ENCODE measurements at places on chromosomes 3 and 15.

DNA sequence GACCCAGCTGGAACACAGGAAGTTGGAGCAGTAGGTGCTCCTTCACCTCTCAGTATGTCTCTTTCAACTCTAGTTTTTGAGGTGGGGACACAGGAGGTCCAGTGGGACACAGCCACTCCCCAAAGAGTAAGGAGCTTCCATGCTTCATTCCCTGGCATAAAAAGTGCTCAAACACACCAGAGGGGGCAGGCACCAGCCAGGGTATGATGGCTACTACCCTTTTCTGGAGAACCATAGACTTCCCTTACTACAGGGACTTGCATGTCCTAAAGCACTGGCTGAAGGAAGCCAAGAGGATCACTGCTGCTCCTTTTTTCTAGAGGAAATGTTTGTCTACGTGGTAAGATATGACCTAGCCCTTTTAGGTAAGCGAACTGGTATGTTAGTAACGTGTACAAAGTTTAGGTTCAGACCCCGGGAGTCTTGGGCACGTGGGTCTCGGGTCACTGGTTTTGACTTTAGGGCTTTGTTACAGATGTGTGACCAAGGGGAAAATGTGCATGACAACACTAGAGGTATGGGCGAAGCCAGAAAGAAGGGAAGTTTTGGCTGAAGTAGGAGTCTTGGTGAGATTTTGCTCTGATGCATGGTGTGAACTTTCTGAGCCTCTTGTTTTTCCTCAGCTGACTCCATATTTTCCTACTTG lies 11.9 kb downstream of the IL17RB start:
- no peak for DNase-seq

DNA sequence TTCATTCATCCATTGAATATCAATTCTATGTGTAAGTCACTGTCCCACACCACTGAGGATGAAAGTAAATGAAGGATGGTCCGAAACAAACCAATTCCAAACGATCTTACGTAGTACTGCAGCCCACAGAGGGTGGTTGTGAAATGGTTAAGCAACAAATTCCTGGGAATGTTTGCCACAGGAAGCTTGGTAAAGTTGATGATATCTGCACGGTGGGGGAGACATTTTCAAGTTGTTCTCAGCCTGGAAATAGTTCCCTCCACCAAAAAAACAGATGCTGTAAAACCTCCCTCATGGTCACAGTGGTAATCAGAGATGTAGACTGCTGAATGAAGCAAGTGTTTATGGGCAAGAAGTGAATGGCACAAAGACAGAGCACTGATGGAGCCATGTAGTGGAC lies 35.9 kb upstream of the BNC1 start:
- no peak for DNase-seq

- no peak for DNase-seq
Observed at GRCh38 chr15:91045065-91045464, 22.7 kb upstream of the VPS33B start.

DNA sequence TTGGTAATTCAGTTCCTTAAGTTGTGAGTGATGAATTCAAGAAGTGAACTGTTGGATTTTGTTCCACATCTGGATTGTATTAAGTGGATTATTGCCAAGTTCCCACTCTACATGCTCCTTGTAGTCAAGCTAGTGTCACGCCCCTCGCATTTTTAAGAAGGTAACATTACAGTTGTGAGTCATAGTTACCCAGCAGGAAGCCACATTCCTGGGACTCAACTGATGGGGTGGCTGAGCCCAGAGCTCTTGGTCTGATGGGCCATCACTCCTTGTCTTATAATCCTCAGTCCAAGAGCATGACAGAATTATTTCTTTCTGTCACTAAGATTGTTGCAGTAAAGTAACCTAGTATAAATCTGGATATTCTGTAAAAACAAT lies 102.7 kb downstream of the PTPRG start:
- DNase-seq = no peak

GRCh38 chr3:40585381-40586016 lies 60.7 kb downstream of the ZNF621 start:
- no peak for DNase-seq

- no peak for DNase-seq
Observed at GRCh38 chr3:192905980-192906678, 11.5 kb downstream of the MB21D2 start.

DNA sequence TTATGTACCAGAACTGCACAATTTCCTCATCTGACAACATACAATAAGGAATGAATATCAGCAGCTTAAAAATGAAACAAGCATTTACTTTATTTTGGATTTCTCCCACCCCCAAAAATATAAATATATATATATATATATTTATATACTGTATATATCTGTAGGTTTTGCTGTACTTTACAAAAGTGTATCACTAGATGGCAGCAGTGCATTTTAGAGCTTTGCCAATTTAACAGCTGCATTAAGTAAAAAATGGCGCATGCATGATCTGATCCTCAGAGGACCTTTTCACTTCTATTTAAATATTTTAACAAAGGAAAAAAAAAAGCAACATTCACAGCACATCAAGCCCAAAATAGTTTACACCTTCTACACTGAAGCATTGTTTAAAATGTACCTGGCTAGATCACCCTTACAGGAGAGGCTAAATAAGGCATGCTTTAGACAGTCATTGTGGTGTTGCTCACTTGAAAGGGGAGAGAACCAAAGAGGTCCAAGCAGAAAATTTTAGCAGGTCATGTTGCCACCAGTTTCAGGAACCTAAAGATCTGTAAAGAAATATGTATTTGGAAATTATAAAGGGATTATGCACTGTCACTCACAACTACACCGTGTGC lies 72.6 kb downstream of the NPTN start:
- DNase-seq = no peak

DNA sequence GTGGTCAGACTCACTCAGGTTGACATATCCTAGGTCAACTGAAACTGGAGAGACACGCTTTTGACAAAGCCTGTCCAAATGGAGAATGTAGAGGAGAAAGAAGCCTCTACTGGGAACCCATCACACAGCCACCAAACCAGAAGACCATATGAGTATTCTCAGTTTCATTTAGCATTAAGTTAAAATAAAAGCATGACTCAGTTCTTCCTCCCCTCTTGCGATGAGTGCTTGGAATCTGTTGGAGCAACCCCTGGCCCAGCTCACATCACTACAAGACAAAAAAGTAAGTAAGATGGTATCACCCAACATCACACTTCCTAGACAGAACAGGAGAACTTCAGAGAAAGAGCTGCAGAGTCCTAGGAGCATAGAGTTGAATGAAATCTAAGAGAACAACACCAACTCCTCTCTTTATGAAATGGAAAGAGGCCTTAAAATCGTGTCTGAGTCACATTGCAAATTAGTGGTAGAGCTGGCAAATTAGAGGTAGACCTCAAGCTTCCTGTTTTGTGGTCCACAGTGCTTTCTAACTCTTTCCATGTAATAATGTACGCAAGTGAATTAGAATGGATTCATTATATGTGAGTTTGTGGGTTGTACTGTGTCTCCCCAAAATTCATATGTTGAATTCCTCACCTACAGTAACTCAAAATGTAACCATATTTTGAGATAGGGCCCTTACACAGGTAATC lies 51.2 kb downstream of the FGF12 start:
- DNase-seq = no peak

DNA sequence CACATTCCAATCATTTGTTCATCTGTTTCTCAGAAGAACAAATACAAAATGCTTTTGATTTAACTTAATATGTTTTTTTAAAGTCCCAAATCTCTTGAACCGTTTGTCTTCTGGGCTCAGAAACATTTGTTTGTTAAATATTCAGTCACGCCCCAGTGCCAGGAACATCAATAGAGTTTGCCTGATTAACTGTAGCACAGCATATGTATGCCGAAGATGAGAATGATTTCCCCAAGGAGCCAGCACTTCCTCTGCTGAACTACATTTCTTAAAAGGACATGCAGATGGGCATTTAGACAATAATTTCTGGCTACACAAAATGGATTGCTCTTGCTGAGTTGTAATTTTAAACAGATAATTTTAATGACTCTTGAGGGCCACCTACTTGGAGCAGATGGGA lies 191.6 kb upstream of the FAM3D start:
- DNase-seq = no peak

DNA sequence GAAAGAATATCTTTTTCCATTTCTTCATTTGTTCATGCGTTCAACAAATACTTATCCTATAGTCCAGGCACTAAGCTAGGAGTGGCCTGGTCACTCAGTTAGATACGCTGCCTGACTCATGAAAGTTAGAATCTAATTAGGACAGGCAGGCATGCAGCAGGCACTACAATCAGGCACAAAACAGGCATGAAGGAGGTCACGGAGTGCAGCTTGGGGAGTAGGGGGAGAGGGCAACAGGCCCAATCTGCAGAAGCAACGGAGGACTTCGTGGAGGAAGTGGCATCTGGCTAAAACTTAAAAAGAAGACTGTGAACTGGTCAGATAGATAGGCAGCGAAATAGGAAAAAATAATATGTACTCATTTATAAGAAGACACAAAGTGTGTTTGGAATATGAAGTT lies 420.9 kb downstream of the MAGI1 start:
- DNase-seq = no peak

DNA sequence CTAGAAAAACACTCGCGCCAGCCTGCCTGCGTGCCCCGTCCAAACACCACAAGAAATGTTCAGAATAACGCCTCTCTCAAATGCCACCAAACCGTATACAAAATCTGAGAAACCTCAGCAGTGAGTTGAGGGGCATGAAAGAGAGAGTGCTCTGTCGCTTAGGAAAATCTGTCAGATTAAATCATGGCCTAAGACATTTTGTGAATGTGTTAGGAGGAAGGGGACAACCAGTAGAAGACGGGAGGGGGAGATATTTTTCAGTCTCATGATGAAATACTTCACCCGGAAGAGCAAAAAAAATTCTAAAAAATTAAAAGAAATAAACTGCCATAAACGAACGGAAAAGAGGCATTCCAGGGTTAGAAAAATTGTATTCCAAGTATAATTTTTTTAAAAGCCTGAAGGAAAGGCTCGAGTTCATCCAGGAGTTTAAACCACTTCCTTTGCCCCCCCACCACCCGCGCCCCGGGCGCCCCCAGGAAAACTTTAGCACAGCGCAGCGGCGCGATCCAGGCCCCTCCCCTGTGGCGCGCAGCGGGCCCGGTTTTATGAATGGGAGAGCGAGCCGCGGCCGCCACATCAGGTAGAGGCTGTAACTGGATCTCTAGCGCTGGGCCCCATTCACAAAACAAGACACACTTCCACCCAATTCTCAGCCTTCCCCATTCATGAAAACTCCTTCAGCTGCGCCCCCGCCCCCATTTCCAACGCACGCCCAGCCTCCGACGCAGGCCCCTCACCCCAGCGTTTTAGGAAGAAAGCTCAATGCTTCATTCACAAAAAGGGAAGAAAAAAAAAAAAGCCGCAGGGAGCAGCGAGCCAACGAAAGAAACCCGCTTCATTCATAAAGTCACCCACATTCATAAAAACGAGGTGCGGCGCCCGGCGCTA lies 1.4 kb downstream of the ETV5 start:
- DNase-seq = peak; percentile 86

- DNase-seq = no peak
Observed at GRCh38 chr3:157816296-157816695, 289.9 kb downstream of the SHOX2 start.

DNA sequence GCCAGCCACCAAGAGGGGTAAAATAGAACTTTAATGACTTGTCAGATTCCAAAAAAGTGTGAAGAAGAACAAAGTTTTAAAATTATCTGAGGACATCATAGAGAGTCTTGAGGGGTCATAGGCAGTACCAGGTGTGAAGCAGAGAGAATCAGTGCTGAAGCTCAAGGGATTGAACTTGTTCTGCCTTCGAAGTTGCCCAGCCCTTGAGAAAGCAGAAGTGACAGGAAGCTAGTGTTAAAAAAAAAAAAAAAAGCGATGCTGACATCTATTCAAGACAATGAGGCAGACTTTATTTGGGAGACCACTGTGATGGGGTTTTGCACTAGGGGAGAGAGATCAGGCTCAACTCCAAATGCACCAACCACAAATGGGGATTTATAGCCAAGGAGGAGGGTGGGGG lies 21.8 kb downstream of the FBXO22 start:
- no peak for DNase-seq

DNA sequence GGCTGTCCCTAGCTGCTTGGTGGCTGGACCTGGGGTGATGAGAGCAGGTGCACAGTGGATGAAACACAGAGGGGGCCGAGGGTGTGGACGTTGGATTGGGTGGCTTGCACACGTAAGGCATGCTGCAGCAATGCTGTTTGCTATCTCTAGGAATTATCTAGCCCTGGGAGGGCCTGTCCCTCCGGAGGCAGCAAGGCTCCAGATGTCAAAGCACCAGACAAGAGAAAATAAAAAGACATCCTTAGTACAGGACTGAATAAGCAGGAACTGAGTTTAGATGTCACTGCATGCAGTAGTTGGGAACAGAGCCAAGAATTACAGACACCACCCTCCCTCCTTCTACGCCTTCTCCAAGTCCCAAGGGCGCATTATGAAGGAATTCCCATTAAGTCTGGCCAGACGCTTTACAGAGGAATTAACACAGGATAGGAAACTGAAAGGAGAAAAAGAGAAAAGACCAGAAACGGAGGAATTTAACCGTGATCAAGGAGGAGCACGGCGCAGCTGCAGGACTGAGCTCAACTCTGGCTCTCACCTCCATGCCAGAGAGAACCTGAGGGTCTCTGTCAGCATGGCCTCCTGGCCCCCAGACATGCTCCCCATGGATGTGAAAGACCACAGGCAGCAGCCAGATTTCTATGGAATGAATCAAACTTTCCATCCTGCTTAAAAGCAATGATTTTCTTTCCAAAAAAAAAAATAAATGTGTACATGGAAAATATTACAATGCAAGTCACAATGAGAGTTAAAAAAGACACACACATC lies 13.8 kb downstream of the ATP10A start:
- no peak for DNase-seq

DNA sequence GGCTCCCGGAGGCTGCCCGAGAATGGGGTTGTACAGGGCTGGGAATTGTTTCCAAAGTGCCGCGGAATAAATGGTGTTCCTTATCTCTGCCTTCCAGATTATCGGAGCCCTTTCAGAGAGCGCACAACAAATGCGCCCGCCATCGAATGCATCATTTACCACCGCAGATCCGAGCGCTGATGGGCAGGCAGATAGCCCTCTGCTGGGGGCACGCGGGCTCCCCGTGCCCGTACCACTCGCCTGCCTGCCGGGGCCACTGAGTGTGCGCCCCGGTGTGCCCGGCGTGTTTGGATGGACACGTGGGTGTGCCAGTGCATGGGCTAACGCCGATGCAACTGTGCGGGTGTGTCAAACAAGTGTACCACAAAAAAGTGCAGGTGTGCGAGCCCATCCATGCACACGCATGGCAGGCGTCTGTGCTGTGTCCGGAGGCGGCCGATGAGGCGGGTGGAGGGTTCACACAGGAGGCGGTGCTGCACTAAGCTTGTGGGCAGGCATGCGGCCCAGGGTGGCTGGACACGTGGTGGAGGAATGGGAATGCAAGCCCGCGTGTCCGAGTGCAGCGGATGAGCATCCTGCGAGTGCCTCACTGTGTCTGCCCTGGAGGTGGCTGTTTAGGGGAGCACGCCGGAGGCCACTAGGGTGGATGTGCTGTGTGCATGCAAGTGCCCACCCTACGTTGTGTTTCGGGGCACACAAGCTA lies 3.8 kb upstream of the GATA2 start:
- DNase-seq = no peak

- no peak for DNase-seq
Observed at GRCh38 chr3:69130689-69131088, 8.3 kb upstream of the LMOD3 start.

- DNase-seq = no peak
Observed at GRCh38 chr3:49859576-49860305, 3.4 kb upstream of the TRAIP start.

GRCh38 chr3:100538339-100538706 lies 45.9 kb downstream of the TMEM45A start:
- DNase-seq = no peak
